ENCODE measurements at places on chromosomes 7 and 10.

DNA sequence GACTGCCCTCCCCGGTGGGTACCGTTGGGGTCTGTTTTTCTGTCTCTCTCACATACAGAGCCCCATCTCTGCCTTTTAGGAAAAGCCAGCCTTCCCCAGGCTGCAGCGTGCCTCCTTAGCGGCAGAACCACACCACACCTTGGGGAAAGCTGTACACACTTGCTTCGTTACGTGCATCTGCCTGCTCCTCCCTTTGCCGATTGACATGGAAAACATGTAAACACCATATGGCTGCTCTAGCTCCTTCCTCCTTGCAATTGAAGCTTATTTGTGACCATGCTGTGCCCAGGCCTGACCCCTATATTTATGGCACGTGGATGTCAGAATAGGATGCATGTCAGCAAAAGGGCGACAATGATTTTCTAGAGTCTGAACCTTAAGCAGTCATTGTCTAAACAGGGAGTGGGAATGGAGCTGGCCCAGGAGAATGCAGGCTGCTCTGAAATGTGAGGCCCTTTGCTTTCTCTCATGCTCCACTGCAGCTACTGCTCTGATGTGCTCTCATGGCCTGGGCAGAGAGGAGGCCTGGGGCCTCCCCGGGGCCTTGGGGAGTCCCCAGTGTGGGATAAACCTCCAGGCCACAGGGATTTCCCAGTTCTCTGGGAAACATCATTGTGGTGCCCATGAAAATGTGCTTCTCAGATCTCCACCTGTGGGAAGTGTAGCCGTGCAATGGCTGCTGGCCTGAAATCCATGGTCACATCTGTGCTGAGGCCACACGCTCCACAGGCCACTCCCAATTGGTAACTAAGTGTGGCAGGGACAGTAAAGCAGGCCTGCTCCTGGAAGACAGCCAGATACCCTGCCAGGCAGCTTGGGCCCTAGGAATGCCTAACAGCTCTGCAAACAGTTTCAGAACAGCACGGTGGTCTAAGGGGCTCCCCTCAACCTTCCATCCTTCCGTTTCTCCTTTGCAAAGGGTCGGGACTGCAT is 18.6 kb downstream of the PDE6C start:
- no peak for DNase-seq

DNA sequence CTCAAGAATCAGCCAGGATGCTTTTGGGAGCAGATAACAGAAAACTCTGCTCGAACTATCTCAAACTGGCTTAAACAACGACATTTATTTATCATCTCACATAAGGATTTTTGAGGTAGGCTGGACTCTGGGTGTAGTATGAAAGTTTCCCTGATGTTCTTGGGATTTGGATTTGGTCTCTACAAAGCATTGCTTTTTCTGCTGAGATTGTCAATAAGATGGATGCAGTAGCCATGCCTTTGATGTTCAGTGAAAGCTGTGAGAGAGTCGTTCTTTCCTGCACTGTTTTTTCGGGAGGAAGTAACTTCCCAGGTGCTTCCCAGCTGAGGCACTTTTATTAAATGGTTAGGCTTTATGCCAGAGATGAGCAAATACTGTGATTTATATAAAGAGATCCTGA is 181.1 kb downstream of the PRKG1 start:
- DNase-seq: no peak

GRCh38 chr7:51882412-51882811 is 565.8 kb upstream of the COBL start:
- DNase-seq: no peak

GRCh38 chr7:111982133-111982532 is 224.1 kb downstream of the DOCK4 start:
- no peak for DNase-seq

- DNase-seq: no peak
Observed at GRCh38 chr7:69756235-69756634, 158.0 kb downstream of the AUTS2 start.

DNA sequence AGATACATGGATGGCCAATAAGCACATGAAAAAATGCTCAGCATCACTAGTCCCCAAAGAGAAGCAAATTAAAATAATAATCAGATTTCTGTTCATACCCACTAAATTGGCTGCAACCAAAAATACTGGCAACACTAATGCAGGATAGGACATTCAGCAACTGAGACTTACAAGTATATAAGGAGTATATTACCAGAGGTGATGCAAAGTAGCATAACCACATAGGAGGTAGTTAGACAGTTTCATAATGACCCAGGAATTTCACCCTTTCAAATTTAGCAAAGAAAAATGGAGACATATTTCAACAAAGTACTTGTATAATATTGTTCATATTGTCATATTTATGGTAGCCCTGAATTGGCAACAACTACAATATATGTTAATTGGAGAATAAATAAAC is 727.8 kb downstream of the GRID1 start:
- DNase-seq: no peak

GRCh38 chr7:100095289-100095688 is 5.9 kb downstream of the MCM7 start:
- no peak for DNase-seq

Measured in activated T-helper 1 cell treated with anti-CD3 and anti-CD28 coated beads, Interleukin-2, amount 50 U/mL, for 16 hours (primary cell).